ENCODE measurements at places on chromosomes 7 and 10. TPM values are rescaled to one million over a fixed set of nuclear protein-coding genes. Genes with fewer than 3 reads are reported as not detected.

NACAD gene
- 1.3 TPM for polyA plus RNA-seq

DNA sequence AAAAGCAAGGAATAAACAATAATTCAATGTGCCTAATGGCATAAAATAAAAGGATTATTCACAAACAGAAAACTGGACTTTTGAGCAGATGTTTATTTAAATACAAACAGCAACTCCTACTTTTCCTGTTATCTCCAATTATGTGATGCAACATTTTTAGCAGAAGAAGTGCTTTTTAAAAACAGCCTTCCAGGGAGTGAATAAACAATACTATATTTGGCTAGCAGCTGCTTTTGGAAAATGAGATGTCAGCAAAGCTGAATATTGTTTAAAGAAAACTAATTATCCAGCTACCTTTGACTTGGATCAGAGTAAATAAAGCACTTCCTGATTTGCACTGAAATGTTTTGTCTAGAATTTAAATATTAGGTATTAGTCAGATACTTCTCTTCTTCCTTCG, 23.2 kb downstream of the CDK1 start:
- DNase-seq: no peak

- DNase-seq: no peak
Measured at GRCh38 chr7:15503603-15504290, 58.1 kb downstream of the AGMO start.

DNA sequence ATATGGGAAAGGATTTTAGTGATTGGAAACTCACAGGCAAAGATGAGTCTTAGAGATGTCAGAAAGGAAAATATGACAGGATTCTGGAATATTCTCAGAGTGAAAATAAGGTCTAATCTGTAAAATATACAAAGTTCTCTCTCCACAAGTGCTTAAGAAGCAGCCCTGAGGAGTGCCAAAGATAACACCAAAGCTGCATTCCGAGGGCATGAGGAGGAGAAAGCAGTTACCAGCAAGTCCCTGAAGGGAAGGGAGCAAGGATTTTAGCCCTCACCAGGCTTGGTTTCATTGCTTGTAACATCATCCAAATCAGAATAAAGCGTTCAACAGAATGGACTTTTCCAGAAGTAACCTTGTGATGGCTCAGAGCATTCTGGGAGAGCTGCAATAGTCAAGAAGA, 31.4 kb upstream of the DLX6 start:
- no peak for DNase-seq

DNA sequence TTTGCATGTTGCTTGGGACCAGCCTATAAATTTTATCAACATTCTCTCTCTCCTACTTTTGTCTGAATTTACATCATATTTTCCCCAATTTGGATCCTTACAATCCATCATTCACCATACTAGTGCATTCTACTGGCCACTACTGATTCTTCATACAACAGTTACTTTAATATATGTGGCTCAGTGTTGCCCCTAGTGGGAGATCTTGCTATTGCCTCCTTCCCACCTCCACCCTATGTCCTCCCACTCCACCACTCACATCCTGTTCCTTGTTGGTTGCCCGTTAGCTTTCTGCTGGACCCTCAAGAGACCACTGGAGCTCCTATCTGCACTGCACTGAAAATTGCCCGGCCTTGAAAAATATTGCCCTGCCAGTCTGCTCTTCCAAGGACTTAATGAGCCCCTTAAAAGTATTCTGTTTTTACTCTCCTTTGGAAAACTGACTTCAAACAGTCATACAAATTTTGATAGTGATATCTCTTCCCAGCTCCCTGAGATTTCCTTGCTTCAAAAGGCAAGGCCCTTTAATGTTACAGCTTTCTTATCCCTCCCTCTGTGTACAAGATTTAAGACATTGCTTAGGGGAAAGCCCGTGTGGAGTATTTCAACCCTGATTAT, 243.2 kb upstream of the TMEM229A start:
- DNase-seq: peak; percentile 23

- no peak for DNase-seq
Measured at GRCh38 chr7:55245271-55245723, 119.8 kb upstream of the LANCL2 start.
